ENCODE measurements at places on chromosomes 3 and 15. TPM values are rescaled to one million over a fixed set of nuclear protein-coding genes. Genes with fewer than 3 reads are reported as not detected.

The DGKG gene
- total RNA-seq: 2.5 TPM

GRCh38 chr3:97793420-97794019 lies 28.3 kb upstream of the CRYBG3 start:
- H3K27ac ChIP-seq: no peak overlapping the region
- H3K27me3 ChIP-seq: no peaks in the 10 kb centered on the region
- no peak for DNase-seq
- no peaks in the 10 kb centered on the region for H3K4me1 ChIP-seq
- H3K4me3 ChIP-seq: no peak overlapping the region
- H3K36me3 ChIP-seq: no peaks in the 10 kb centered on the region

DNA sequence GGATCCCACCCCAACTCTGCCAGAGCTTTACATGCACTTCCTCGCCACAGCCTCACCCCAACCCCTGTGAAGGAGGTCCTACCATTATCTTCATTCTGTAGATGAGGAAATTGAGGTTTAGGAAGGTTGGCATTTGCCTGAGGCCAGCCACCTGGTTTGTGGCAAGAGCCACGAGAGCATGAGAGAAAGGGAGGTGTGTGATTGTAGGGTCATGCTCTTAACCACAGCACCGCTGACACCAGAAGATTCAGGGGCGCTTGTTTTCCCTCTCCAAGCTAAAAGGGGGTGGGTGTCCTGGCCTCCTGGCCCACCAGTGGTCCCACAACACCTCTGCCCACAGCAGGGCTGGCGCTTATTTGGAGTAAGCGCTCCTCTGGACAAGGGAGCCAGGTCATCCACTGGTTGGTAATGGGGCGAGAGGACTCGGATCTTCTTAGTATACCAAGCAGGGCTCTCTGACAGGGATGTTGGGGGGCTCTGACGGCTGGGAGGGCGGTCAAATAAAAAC lies 691 bp downstream of the RHCG start:
- H3K4me1 ChIP-seq: peaks cover 18% of the 10 kb centered on the region
- H3K4me3 ChIP-seq: peak overlapping the region; percentile 41
- peak; percentile 78 for DNase-seq
- peak overlapping the region; percentile 77 for H3K27ac ChIP-seq
- H3K27me3 ChIP-seq: peaks cover 9% of the 10 kb centered on the region

- DNase-seq: no peak
- no peaks in the 10 kb centered on the region for H3K36me3 ChIP-seq
- H3K4me1 ChIP-seq: no peaks in the 10 kb centered on the region
- H3K27ac ChIP-seq: no peak overlapping the region
Measured at GRCh38 chr15:55673287-55673686, 69.7 kb downstream of the PRTG start.

DNA sequence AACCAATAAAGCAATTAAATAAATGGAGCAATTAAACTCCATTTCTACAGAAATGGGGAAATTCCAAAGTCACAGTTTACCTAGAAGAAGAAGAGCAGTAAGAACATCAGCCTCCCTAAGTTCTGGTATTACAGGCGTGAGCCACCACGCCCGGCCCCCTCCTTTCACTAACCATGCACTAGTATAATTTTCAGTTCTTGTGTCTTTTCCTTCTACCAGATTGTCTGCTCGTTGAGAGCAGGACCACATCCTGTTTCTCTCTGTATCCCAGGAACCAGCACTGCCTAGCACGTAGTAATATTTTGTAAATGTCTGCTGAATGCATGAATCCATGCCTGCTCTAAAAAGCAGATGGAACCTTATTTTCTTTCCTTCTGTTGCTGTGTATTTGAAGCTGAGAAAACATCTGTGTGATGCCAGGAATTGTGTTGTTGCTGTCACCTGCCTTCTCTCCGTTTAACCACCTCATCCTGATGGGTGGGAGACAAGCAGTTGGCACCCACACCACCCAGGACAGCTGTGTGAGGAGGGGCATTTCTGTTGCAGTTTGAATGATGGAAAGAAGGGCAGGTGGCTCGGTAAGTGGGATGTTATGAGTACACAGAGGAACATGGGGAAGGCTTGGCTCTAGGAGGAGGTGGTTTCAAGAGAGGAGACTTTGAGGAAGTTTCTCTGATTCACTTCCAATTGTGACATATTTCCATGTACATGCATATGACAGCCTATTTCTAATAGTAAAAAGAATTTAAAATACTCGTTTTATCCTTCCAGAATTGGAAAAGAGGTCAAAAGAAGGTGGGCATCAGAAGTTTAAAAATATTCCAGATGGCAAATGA lies 30.1 kb downstream of the PXYLP1 start:
- no peak overlapping the region for H3K27ac ChIP-seq
- no peaks in the 10 kb centered on the region for H3K4me1 ChIP-seq
- H3K4me3 ChIP-seq: no peak overlapping the region
- no peaks in the 10 kb centered on the region for H3K36me3 ChIP-seq
- peak; percentile 31 for DNase-seq
